Activated gamma-delta T cell treated with Interleukin-2 at 50 U/mL for 16 hours (primary cell): ENCODE measurements at places on chromosomes 11 and 22.

GRCh38 chr11:73818846-73819245, 31.2 kb downstream of the MRPL48 start:
- no peak for DNase-seq

GRCh38 chr11:39732001-39732400, 1727.5 kb downstream of the LRRC4C start:
- DNase-seq = no peak

DNA sequence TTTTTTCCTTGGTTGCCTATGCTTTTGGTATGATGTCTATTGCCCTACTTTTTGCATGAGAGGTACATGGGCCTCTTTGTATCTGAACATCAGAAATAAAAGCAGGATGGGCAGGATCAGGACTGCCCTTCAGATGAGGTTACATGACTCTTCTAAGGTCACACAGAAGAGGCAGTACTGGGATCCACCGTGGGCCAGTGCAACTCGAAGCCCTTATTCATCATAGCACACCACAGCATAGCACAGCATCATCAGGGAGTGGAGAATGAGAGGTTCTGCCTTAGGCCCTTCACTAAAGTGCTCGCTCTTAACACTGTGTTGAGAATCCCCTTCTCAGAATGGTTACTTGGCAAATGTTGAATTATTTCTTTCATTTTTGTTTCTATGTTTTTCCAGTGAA, 88.3 kb downstream of the C22orf31 start:
- no peak for DNase-seq

GRCh38 chr11:18853086-18853720, 61.6 kb upstream of the PTPN5 start:
- no peak for DNase-seq

- DNase-seq = peak; percentile 82
Measured at GRCh38 chr11:57792060-57792541, 30.5 kb downstream of the CTNND1 start.

- DNase-seq = no peak
Measured at GRCh38 chr11:116078101-116078591, 573.9 kb upstream of the CADM1 start.

DNA sequence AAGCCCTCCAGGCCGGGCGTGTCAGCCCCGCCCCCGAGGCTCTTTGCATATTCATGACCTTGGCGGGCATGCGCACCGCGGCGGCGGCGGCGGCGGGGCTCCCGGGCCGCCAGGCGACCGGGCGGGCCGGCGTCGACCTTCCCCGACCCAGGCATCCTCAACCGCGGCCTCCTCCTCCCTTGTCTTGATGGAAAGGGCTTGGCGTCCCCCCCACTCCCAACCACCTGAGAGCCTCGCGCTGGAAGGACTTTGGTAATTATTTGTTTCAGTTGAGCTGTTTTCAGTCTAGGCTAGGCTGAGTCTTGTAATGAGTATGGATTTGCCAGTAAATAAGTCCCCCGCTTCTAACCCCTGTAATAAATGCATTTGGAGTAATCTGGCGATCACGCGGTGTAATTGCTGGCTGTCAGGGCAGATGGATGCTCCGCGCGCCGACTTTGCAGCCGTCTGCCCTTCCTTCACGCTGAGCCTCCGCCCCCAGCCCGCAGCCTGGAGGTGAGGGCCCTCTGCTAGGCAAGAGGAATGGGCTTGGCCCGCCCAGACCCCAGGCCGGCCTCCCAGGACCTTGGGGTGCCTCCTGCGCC, 25.2 kb downstream of the FLRT1 start:
- DNase-seq = peak; percentile 41

GRCh38 chr11:78838417-78838816, 263.8 kb upstream of the NARS2 start:
- DNase-seq = no peak

DNA sequence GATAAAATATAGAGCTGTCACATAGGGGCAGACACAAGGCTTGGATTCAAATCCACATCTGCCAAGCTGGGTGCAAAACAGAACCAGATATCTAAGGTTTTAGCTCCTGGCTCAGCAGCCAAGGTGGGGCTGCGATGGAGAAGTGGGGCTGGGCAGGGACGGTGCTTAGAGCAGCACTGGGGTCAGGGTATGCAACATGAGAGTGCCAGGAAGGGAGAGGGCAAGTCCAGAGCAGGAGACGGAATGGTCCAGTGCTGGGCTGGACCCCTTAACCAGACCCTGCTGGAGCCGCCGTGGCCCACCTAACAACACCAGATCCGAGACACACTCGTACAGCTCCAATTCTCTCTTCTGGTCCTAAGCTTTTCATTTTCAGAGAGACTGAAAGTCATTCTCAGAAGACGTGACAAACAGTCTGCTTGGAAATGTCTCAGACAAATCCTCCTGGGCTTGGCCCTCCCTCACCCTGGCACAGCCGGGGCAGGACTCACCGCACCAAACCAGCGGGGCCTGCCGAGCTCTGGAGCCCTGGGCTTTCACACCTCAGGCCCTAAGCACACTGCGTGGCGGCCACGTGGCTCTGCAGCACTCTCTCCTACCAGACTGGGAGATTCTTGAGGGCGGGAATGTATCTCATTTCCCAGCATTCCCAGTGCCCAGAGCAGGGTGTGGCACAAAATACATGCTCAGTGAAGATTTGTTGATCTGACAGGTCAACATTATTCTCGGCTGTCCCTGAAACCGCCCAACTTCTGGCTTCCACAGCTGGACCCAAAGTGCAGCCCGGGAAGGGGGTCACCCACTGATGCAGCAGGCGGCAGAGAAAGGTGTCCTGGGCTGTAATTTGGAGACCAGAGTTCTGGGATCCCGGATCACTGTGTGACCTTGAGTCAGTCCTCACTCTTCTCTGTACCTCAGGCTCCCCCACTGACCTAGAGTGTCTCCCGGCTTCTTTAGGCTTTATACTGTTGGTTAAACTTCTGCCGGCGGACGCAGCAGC, 11.6 kb downstream of the LRRC32 start:
- no peak for DNase-seq

DNA sequence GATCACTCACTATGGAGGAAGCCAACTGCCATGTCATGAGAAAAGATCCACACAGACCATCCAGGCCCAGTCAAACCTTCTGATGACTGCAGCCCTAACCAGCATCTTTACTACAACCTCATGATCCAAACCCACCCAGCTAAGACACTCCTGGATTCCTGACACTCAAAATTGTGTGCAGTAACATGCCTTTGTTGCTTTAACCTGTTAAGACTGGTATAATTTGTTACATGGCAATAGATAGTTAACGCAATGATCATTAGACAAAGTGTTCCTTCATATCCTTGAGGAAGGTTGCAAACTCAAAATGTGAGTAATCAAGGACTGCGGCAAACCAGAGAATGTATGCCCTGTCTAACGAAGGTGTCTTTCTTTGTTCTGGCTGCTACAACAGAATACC, 47.1 kb upstream of the CSNK2A3 start:
- no peak for DNase-seq

DNA sequence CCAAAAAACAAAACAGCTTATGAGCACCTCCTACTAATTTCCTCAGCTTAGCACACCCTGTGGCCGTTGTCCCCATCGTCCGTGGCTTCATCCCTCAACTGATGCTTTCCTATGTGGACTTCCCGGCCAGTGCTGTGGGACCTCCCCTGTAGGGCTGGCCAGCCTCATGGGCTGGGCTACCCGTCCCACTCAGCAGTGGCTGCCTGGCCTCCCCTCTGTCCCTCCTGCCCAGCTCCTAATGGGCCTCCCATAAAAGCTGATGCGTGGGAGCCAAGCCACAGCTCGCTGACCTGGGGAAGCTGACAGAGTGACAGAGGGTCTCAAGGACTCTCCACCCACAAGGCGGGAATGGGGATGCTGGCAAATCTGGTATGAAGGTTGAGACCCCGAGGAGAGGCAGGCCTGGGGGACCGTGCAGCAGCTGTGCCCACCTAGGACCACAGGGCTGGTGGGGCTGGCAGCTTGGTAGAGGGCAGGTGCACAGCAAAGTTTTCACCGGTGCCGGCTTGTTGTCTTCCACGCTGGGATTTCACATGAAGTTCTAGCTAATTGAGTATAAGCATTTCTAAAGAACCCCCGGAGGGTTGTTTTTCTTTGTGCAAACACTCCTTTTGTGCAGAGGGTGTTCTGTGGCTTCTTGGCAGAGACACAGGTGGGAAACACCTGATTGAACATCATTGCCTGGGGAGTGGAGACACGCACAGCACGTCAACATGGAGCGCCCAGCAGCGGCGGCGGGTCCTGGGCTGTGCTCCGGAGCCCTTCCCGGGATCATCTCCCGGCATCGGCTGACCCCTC, 23.2 kb downstream of the TBX1 start:
- no peak for DNase-seq

DNA sequence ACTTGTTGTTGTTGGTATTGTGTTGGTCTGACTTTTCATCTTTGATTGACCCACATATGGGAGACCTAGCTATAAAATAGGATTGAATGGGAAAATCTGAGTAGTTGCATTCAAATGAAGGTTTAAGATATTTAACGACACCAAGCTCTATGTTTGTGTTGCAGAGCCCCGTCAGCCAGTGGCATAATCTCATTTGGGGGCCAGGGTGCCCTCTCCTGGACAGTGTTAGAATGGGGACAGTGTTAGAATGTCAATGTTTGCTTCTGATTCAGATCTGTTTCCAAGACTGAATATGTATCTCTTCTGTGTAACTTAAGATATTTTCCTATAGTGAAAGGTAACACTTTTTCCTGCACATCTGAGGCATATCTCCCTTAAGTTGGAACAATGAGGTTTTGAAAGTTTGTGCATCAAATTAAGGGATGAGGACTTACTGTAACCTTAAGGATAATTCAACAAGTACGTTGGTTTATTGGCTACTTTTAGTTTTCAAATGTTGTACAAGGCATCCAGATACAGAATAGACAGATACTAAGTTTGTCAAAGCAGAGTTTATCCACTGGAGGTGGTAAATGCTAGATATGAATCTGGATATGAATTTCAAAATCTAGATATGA, 5.3 kb upstream of the OR52M1 start:
- DNase-seq = peak; percentile 36

DNA sequence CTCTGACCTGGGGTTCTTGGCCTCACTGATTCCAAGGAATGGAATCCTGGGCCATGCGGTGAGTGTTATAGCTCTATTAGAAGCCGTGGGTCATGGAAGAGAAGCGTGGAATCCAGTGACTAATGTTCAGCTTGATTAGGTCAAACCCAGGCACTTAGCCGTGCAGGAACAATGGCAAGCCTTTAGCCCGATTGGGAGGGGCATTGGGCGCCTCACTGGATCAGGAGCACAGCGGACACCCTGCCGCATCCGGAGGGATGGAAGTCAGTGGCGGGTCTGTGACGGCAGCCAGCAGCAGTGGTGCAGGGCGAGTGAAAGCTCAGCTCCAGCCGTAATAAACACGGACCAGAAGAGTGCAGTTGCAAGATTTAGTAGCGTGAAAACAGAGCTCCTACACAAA, 20.5 kb upstream of the SLC17A6 start:
- DNase-seq = no peak

GRCh38 chr11:77592727-77593126, 3.0 kb downstream of the AQP11 start:
- no peak for DNase-seq

DNA sequence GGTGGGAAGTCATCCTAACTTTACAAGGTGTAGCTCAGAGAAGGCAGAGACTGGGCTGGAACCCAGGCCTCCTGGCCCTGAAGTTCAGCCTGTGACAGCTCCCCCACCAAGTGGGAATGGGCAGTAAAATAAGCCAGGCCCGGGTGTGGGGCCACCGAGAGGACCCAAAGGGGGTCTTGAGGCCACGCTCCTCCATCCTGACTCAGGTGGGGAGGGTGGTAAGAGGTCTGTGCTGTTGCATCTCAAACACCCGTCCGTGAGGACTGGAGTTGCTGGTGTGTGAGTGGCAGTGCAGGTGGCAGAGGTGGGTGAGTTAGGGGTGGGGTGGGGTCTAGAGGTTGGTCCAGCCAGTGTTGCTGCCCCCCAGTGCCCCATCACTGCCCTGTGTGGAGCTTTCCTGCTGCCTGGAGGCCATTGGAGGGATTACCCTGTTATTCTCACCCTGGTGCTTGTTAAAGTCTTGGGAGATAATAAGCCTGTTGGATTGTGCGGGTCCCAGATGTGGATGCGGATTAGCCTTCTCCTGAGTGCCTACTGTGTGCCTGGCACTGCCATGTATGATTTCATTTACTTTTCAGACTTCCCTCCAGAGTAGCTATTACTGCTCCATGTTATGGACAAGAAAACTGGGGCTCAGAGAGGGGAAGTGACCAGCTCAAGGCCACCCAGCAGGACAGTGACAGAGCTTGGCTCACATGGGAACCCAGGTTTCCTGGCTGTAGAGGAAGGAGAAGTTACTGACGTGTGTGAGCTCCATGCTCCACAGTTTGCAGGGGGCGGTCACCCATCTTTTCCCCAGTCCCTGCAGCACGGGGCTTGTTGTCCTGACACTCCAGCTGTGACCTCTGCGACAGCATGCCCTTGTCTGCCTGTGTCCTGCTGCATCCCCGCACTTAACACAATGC, 12.9 kb downstream of the SERPINH1 start:
- no peak for DNase-seq

GRCh38 chr11:125588505-125588904, 4.1 kb upstream of the STT3A start:
- DNase-seq = no peak
